Left lung (tissue), 14 donors: ENCODE measurements at places on chromosomes 2 and 18. TPM values are rescaled to one million over a fixed set of nuclear protein-coding genes. Genes with fewer than 3 reads are reported as not detected.

Gene CLHC1
- polyA plus RNA-seq: 28.1 TPM

Gene EIF5B
- 55.9 TPM for polyA plus RNA-seq

Gene HOXD10
- 1.5 TPM for polyA plus RNA-seq

Gene TRABD2A
- polyA plus RNA-seq: 24.7 TPM

Gene EMX1
- 0.24 TPM for polyA plus RNA-seq

Gene LAMA1
- polyA plus RNA-seq: 13.5 TPM

- DNase-seq: no peak
These were observed 228.4 kb downstream of the CMPK2 start for GRCh38 chr2:6637330-6637729.

GRCh38 chr2:144675731-144676130, 155.8 kb upstream of the ZEB2 start:
- DNase-seq: no peak

DNA sequence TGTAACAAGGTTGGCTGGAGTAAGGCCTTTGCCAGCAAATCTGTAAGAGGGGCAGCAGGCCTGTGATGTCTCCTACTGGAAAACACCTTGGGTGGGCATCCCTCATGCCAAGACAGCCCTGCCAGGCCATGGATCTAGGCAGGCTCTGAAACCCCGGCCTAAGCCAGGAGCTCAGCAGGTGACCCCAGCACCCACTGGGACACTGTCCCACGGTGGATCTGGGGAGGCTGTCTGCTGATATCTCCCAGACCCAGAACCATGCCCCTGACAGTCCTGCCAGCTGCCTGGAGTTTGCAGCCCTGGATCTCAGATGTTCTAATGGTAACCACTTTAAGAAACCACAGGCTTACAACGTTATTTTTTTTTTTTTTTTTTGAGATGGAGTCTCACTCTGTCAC, 117.7 kb downstream of the ZNF516 start:
- no peak for DNase-seq

DNA sequence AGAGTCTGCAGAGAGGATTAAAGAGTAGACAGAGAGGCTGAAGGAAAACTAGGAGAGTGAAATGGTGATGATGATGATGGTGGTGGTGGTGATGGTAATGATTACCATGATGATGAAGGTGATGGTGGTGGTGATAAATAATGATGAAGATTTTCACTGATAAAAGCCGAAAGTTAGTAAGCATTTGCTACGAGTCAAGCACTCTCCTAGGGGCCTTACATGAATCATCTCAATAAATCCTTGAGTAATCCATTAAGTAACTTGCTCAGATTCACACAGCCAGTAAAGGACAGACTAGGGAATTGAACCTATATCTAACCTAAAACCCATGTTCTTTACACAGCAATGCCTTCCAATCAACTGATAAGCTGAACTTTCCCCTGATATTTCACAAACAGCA, 106.7 kb upstream of the PGAP1 start:
- DNase-seq: no peak

DNA sequence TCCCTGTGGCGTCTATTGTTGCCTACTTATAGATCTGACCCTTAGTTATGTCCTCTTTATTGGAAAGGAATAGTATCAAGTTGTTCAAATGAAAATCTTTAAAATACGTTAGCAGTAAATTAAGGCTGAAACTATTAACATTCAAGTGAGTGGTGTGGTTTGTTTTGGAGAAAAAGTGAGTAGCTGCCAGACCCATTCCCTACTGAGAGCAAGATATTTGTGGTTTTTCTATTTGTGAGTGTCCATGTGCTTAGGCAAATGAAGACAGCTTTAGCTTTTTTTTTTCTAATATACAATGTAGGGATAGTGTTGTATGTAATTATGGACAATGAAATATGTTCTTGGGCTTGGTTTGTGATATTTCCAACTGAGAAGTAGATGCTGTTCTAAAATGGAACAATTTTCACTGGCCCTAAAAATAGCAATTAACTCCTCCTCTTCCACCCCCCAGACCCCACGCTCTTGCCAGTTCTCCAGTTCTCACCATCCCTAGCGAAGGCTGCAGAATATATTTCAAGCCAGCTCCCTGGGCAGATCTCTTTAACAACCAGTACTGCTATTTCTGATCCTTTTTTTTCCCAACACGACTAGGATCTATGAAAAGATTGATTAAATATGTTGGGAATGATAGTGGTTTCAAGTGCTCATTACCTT, 83.1 kb downstream of the CCDC85A start:
- DNase-seq: no peak

DNA sequence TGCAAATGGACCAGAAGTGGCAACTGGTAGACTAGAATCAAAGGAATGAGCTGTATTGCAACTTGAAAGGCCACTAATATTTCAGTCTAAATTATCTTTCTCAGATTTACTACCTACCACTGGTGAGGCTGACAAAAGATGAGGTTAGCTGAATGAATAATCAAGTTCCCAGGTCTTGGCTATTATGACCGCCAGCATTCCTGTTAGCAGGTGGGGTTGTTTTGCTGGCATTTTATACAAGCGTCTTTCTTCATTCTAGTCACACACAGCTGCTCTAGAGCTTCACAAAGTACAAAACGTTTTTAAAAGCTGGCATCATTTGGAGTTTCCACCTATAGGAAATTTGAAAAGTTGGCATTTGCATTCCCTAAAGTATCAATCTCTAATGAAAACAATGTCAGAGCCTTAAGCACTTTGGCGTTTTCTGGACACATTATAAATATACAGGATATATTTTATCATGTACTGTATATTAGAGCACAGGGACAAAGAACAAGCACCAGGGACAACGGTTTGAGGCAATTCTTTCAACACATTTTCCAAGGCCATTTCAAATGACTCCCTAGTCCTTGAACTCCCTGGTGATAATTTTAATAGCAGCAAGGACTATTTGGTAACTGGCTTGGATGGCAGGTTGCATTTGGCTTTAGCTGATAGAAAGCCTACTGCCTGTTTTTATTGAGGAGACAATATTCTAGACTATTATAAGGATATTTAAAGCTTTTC, 410.2 kb upstream of the CHST9 start:
- no peak for DNase-seq

GRCh38 chr2:186590350-186590758, 498 bp downstream of the ITGAV start:
- DNase-seq: peak; percentile 58

DNA sequence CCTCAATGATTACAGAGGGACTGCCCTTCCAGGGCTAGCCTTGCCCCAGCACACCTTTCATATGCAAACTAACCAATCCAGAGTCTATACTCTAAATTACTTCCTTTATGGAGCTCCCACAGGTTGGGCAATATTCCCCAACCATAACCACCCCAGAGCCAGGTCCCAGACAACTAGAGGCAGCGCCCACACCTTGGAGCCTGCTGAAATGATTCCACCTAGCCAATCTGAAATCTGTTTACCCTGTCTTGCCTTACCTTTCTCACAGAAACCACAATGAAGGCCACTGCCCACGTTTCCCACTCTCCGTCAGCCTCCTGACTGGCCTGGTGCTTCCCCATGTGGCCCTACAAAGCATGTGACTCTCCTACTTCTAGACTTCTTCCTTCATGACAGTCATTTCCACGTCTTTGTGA, 62.0 kb downstream of the REEP1 start:
- no peak for DNase-seq

DNA sequence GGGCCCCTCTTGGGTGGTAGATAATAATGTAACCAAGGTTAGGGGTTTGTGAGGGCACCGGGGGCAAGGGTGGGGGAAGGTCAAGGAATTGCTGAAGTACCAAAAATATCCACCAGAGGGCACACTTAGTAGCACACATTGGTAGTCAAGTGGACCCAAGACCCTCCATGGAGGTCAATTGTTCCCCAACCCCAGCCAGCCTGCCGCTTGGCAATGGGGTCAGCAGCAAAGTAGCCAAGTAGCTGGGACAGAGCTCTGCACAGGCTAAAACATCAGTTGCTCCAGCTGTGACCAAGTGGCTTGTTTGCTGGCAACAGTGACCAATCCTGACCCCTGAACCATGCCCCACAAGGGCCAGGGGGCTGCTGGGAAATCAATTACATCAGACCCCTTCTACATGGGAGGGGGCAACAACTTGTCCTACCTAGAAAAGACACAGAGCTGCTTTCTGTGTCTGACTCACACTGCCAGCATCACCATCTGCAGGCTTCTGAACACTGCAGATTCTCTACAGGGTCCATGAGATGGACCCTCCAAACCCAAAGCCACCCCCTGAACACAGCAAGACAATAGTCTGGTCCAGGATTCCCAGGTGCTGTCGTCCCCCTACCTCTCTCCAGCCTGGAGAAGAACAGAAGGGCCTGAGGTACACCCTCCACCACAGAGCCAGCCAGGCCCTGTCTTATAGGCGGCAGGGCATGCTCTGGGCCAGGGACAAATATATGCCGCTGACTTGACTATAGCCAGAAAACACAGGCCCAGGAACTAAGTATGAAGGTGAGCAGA, 76.0 kb downstream of the EMX1 start:
- DNase-seq: peak; percentile 32

GRCh38 chr2:96534701-96535181, 1.8 kb upstream of the ARID5A start:
- no peak for DNase-seq
